ENCODE measurements at places on chromosomes 4 and X.

- DNase-seq: peak; percentile 85
These were observed 198.0 kb downstream of the CBR4 start for GRCh38 chr4:168811786-168812651.

GRCh38 chr4:23268072-23268771, 575.5 kb downstream of the GBA3 start:
- no peak for DNase-seq

DNA sequence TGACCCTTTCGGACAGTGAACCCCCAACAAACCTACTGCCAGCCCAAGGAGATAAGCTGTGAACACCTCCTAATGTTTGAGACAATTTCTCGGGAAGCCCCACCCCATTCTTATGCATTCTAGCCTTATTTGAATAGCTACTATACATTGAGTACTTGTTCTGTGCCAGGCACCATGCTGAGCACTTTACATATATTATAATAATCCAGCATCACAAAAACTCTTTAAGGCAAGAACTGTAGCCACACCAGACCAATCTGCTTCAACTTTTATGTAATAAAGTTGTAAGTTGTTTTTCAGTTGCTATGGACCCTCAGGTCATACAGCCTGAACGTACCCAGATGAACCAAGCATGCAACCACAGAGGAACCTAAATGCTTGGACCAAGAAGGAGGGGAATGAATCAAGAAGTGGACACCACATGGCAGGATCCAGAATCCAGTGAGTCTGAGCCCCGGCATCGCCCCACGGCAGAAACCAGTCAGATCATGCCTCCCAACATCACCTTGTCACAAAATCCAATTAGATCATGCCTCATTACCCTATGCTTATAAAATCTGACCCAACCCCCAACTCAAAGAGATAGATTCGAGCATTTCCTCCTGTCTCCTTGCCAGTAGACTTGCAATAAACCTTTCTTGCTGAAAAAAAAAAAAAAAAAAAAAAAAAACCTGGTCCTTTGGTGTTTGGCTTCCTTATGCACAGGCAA, 225.0 kb downstream of the QDPR start:
- no peak for DNase-seq

DNA sequence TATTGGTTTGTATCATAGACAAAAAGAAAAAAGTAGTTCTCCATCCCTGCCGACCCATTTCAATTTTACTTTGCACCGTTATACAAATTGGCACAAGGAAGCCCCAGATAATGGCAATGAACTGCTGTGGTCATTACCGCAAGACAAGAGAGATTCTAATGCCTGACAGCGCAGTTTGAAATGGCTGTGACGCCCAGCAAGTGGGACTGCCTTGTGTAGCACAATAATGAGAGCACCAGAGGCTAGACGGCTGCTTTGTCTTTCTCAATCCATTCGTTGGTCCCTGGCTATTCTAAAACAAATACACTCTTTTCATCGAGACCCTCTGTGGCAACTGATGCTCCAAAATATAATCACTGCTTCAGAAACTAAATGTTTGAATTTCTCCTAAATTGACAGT, 192.4 kb upstream of the NEIL3 start:
- DNase-seq: peak; percentile 46

GRCh38 chr4:5857199-5857598, 35.7 kb downstream of the CRMP1 start:
- no peak for DNase-seq

- DNase-seq: peak; percentile 83
These were observed 779 bp upstream of the DDX60L start for GRCh38 chr4:168480931-168481611.

DNA sequence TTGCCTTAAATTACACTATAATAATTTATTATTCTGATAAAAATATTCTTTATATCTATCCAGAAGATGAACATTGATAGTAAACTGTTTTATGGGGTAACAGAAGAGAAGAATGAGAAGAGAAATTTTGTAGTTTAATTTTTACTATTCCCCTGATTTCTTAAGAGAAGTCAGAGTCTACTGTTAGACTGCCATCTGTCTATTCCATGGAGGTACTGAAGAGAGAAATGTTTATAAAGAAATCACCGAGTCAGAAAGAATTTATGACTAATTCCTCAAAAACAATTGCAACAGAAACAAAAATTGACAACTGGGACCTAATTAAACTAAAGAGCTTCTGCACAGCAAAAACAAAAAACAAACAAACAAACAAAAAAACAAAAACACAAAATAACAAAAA, 149.9 kb downstream of the FGF16 start:
- peak; percentile 31 for DNase-seq

GRCh38 chr4:55176497-55176896, 51.1 kb upstream of the KDR start:
- no peak for DNase-seq

DNA sequence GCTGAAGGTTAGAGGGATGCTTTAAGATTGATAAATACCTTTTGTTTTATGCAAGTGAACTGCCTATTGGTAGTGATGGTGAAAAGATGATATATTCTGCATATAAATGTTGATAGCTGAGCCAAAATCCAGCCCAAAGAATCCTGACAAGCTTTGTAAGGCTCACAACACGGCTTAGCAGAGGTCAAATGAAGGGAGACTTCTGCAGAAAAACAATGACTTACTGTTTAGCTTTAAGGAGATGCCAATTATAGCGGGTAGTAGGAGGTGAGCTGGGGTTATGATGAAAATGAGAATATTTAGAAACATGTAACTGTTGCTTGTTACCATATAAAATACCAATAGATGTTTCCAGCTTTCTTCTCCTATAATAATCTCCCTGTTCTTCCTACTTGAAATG, 97.1 kb downstream of the AFF1 start:
- DNase-seq: no peak

GRCh38 chr4:94448815-94449375, 2.8 kb upstream of the PDLIM5 start:
- no peak for DNase-seq

- no peak for DNase-seq
These were observed 17.2 kb upstream of the HGFAC start for GRCh38 chr4:3424522-3425095.

- no peak for DNase-seq
These were observed 4.0 kb downstream of the HNRNPH2 start for GRCh38 chrX:101411984-101412383.

DNA sequence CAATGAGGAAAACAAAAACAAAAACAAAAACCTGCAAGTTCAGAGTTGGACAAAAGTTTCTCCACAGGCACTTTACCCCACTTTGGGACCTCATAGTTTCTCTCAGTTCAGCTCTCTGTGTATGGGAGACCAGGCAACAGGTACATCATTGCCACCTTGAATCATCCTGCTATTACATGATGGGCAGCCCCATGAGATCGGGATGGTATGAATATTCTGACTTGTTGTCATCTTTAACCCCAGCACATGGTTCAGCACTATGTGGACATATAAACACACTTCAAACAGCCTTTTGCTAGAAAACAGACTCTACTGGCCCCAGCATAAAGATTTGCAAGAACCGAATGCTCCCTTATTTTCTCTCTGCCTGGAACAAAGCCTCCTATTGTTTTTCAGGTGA, 176.9 kb upstream of the SCML1 start:
- no peak for DNase-seq

GRCh38 chrX:54540289-54540688, 10.3 kb downstream of the GNL3L start:
- DNase-seq: peak; percentile 57

GRCh38 chrX:39957816-39958566, 139.8 kb downstream of the BCOR start:
- peak; percentile 41 for DNase-seq

DNA sequence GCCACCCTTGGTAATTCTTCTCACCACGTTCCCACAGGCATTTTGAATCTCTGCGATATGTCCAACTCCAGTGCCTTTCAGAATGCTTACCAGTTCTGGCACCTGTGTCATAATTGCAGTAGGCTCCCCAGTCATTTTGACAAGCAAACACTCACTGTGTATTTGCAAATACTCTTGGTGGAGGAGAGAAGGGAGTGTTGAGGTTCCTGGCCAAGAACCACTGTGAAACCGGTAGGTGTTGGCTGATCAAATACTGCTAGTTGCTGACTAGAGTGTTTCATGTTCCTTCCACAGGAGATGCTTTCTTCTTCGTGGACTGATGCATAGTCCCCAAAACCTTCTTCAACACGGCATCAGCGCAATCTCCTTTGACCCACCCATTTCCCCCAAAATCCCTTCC, 16.0 kb upstream of the NLGN4X start:
- DNase-seq: no peak

DNA sequence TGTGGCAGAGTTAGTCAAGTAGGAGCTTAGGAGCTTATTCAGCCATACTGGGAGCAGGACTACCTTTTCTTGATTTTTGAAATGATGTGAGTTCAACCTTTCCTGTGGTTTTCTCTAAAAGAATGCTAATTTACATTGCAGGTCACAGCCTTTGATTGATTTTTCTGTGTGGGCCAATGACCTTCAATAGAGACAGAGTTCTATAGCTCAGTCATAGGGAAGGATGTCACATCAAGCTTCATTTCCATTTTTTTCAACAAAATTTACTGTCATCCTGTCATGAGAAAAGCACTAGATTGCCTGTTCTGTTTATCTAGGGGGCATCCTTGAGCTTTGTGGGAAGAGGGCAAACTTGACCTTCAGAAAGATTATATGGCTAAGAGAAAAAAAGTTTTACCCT, 448.7 kb downstream of the MID1IP1 start:
- DNase-seq: no peak

DNA sequence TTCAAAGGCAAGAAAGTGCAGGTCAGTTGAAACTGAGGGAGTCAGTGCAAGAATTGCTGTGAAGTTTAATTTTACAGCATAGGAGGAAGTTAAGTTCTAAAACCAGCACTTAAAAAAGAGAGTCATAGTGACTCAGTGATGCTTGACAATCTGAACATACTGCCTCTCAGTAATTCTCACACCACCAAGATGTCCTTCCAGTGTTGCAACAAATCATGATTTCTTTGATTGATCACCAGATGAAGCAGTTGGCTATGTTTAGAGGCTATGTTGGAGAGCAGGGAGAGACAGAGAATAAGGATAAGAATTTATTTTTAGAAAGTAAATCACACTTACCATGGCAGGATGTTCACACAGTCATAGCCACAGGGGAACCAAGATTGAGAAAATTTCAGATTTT, 13.2 kb downstream of the TRIM2 start:
- no peak for DNase-seq

- no peak for DNase-seq
These were observed 5.7 kb downstream of the PSAPL1 start for GRCh38 chr4:7429069-7429416.

GRCh38 chr4:37023504-37023903, 221.0 kb upstream of the NWD2 start:
- DNase-seq: no peak

DNA sequence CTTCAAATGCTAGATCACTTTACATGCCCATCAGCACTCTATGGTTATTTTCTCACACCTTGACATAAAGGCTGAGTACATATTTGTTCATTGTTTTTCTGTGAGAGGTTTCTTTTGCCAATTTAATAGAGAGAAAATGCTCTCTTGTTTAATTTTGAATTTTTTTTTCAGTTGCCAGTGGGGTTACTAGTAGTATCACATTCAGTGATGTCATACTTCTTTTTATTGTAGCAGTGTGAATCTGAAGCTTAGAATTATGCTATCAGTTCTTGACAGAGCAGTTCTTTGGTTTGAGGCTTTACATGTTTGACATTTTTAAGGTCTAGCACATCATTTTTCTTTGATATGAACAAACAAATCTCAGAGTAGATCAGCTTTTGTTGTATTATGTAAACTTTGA, 185.4 kb downstream of the NWD2 start:
- DNase-seq: no peak

DNA sequence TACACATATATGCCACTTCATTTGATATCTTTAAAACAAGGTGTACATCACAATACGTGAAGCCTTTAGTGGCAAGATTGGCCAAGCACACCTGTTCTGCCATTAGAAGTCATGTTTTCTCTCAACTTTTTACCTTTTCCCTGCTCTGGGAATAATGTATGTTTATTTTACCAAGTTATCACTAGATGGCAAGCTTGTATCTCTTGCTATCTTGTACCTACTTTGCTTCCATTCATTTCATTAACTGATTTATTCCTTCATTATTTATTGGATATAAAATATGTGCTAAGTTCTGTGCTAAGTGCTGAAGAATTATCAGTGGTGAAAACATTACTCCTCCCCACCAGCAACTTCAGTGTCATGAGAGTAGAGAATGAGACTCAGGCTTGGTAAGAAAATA, 245.5 kb downstream of the ANK2 start:
- no peak for DNase-seq

GRCh38 chr4:184647266-184648053, 1.8 kb downstream of the CASP3 start:
- no peak for DNase-seq

GRCh38 chrX:48781705-48782104, 4.7 kb upstream of the GATA1 start:
- no peak for DNase-seq

DNA sequence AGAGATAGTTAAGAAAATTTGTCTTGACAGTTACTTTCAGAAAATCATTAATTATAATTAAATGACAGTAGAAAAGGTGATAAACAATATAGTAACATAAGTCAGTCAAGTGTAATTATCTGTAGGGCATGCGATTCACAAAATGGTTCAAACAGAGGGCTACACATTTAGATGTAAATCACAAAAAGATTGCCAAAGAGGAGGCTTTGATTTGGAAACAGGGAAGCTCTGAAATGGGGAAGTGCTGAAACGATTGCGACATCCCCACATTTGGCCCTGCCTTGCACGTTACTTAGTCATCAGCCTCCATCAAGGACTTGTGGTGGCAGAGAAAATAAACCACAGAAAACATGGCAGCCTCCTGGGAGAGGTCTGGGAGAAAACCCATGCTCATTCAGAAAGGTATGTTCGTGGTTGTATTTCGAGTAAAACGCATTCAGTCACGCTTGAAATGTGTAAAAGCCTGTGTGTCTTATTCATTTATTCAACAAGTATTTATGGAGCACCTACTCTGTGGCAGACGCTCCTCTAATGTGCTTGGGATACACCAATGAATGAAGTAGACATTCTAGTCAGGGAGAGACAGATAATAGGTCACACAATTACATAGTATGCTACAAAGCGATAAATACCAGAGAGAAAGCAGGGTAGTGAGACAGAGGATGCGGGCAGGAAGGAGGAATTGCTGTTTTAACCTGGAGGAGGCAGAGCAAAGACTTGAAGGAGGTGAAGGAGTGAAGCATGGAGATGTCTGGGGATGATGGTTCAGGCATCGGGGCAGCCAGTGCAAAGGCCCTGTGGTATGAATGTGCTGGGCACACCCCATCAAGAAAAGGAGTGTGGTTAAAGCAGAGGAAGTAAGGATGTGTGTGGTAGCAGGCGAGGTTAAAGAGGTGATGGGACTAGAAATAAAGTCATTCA, 7.8 kb downstream of the RBM47 start:
- DNase-seq: peak; percentile 100

All from astrocyte (in vitro differentiated cells and primary cell).